GF-D8 (cell line): ENCODE measurements at places on chromosomes 4 and X.

GRCh38 chrX:125202591-125203248 is 117.0 kb upstream of the TEX13C start:
- DNase-seq, result no peak

GRCh38 chrX:31190221-31190975 is 118.6 kb upstream of the FTHL17 start:
- no peak for DNase-seq

GRCh38 chr4:110904435-110905065 is 281.7 kb upstream of the PITX2 start:
- DNase-seq, result no peak

GRCh38 chrX:154751203-154751668 is 359 bp upstream of the GAB3 start:
- DNase-seq, result peak; percentile 31

DNA sequence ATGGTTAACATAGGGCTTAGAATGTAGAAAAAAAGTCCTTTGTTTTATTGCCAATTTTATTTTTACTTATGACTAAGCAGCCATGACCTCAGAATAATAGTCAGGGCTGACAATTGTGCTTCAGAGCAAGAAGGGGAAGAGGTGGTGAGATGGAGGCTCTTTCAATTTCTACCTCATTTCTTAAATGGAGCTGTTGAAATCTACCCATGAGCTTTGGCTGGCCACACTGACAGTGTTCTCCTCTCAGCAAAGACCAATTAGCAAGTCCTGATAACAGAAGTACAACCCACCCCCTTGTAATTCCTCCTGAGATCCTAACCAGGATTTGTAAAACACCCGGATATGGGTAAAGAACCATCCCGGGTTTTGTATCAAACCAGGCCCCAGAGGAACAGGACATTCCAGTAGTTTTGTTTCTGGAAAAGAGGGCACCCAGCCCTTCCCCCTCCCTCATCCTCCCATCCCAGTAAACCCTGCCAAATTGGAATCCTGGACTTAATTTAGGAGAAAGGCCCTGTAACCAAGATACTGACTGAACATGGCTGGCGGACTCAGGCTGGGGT is at the start of gene HEPH:
Gene HEPH (plus strand): TSS at position 399 of the 563 bp plus-strand sequence. CDS start 6,324 bp downstream, outside the sequence.
- DNase-seq, result no peak

- DNase-seq, result peak; percentile 72
Observed at GRCh38 chr4:14906805-14907204, 95.5 kb upstream of the CPEB2 start.

DNA sequence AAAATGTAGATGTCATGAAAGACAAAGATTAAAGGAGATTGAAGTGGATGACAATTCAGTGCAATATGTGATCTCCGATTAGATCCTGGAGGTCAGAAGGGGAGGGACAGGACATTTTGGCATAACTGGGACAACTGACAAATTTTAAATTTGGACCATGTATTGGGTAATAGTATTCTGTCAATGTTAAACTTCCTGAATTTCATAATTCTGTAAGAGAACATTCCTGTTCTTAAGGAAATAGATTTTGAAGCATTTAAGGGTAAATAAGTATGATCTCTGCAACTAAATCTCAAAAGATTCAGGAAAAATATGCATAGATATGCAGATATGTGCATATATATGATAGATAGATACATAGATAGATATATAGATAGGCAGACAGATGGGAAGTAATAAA is 11.0 kb downstream of the ODAPH start:
- no peak for DNase-seq

DNA sequence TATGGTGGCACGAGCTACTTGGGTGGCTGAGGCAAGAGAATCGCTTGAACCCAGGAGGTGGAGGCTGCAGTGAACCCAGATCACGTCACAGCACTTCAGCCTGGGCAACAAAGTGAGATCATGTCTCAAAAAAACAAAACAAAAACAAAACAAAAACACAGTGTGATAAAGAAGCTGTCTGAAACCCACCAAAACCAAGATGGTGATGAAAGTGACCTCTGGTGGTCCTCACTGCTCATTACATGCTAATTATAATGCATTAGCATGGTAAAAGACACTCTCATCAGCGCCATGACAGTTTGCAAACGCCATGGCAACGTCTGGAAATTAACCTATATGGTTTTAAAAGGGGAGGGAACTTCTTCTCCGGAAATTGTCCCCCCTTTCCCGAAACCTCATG is 29.4 kb upstream of the OPHN1 start:
- no peak for DNase-seq
